Panc1 (cell line): ENCODE measurements at places on chromosomes 16 and 17. TPM values are rescaled to one million over a fixed set of nuclear protein-coding genes. Genes with fewer than 3 reads are reported as not detected.

Gene CCL4
- total RNA-seq, result 0.51 TPM

Gene MEFV
- 0.46 TPM for total RNA-seq

Gene TBC1D3G
- total RNA-seq, result 0.15 TPM

Gene FBXW10
- total RNA-seq, result not detected

Gene CX3CL1
- 21.8 TPM for total RNA-seq

Gene EIF3C
- 526 TPM for total RNA-seq

GRCh38 chr17:14057591-14057990 is 11.7 kb upstream of the COX10 start:
- peaks cover 4% of the 10 kb centered on the region; the same call in 1 of the 2 replicates for H3K4me1 ChIP-seq
- DNase-seq, result no peak
- no peak overlapping the region for H3K27ac ChIP-seq
- H3K4me3 ChIP-seq, result no peak overlapping the region

DNA sequence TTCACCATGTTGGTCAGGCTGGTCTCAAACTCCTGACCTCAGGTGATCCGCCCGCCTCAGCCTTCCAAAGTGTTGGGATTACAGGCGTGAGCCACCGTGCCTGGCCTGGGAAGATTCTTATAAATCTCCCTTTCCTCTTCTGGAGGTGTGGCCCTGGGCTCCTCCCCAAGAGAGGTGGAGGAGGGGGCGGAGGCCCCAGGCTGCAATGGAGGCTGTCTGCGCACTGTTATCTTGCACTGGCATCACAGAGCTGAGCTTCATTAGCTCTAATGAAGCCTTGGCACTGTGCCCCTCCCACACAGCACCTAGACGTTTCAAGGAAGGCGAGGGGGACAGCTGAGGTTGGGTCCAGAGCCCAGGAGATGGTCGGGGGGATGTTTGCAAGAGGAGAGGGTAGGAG is 7.5 kb downstream of the ARHGAP23 start:
- no peaks in the 10 kb centered on the region for H3K36me3 ChIP-seq
- no peak overlapping the region for H3K27ac ChIP-seq
- no peak for DNase-seq
- no peak overlapping the region for H3K4me3 ChIP-seq

GRCh38 chr16:58649707-58650106 is 20.1 kb upstream of the CNOT1 start:
- H3K4me1 ChIP-seq, result no peaks in the 10 kb centered on the region
- H3K4me3 ChIP-seq, result no peak overlapping the region
- DNase-seq, result no peak
- H3K36me3 ChIP-seq, result no peaks in the 10 kb centered on the region

DNA sequence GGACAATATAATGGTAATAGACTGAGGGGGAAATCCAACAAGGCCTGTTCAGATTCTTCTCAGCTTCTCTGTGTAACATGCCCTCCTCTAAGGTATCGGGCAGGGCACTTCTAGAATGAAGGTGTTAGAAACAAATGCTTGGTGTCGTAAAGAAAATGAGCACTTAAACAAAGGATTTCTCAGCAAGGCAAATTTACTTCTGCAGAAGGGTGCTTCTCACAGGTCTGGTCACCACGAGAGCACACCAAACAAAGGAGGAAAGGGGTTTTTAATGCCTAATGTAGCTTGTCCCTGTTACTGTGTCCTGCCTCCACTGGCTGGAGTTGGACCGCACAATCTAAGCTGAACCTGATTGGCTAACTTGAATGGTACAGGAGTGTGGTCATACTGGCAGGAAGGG is 642.6 kb upstream of the CDH8 start:
- no peaks in the 10 kb centered on the region for H3K36me3 ChIP-seq
- no peaks in the 10 kb centered on the region for H3K27me3 ChIP-seq
- DNase-seq, result no peak
- no peak overlapping the region for H3K4me3 ChIP-seq
- no peak overlapping the region for H3K27ac ChIP-seq
- no peaks in the 10 kb centered on the region for H3K4me1 ChIP-seq

- DNase-seq, result no peak
- no peak overlapping the region for H3K27ac ChIP-seq
- no peaks in the 10 kb centered on the region for H3K36me3 ChIP-seq
- H3K4me1 ChIP-seq, result no peaks in the 10 kb centered on the region
- no peak overlapping the region for H3K4me3 ChIP-seq
Observed at GRCh38 chr16:81367821-81368220, 53.1 kb downstream of the GAN start.

DNA sequence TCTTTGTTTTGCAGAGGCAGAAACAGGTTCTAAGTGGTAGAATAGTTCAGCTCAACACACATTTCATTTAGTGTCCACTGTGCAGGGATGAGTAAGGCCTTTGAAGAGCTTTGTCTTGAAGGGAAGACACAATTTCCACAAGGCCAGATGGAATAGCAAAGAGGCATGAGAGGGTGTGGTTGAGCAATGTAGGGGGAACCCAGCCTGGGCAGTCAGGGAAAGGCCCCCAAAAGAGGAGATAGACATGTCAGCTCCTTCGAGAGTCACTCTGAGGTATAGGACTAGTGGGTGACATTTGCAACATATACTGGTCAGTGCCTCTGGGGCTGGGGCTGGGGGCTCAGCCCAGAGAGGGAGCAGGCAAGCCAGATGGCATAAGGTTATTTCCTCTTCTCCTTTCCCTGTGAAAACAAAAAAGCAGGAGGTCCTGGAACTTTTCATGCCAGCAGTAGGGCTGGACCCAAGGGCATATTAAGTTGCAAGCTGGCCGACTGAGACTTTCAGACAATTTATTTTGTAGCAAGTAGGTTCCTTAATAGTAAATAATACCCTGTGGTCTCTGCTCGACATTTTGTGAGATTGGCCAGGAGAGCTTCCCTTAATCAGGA is 7.1 kb downstream of the ALKBH5 start:
- peaks cover 34% of the 10 kb centered on the region for H3K4me1 ChIP-seq
- no peak overlapping the region for H3K4me3 ChIP-seq
- H3K27me3 ChIP-seq, result no peaks in the 10 kb centered on the region
- no peak for DNase-seq
- H3K27ac ChIP-seq, result no peak overlapping the region
